NCI-H82 (cell line): ENCODE measurements at places on chromosomes 4 and X.
A peak's percentile ranks its signal among the peaks of the same experiment; 100 is the strongest.

DNA sequence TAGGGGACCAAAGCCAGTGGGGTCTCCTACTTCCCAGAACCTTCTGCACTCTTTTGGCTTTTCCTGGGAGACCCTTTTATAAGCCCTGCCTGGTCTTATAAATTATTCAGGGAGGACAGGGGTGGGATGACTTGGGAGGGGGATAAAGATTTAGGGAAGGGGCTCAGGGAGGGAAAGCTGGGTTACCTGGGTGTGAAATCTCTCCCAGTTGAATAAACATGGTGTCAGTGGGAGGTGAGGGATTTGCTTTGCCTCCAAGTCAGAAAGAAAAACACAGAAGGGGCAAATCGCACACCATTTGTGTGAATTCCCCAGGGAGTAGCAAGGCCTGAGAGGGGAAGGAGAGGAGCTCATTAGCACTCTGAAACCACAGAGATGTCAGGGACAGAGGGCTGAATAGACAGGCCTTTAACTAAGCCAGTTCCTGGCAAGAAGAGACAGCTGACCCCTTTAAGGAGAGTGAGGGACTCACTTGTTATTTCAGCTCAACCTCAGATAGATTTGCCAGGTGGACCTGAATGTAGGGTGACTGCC lies at the start of gene RIPPLY1:
Gene RIPPLY1, minus strand, starts transcription at position 51 of the 534 bp plus-strand sequence. CDS start 54 bp downstream, outside the sequence.
- peak; percentile 44 for DNase-seq

DNA sequence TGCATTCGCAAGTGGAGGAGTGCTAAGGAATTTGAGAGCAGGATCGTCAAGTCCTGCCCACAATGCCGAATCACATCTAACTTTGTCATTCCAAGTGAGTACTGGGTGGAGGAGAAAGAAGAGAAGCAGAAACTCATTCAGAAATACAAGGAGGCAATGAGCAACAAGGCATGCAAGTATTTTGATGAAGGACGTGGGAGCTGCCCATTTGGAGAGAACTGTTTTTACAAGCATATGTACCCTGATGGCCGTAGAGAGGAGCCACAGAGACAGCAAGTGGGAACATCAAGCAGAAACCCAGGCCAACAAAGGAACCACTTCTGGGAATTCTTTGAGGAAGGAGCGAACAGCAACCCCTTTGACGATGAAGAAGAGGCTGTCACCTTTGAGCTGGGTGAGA lies 100.2 kb upstream of the MED14 start:
- no peak for DNase-seq

GRCh38 chrX:19887911-19888879 lies 795 bp upstream of the SH3KBP1 start:
- peak; percentile 86 for DNase-seq

- no peak for DNase-seq
Measured at GRCh38 chrX:18158963-18159362, 61.7 kb downstream of the BEND2 start.
